ENCODE measurements at places on chromosomes 12 and 14. TPM values are rescaled to one million over a fixed set of nuclear protein-coding genes. Genes with fewer than 3 reads are reported as not detected.

- DNase-seq, result no peak
These were observed 26.2 kb upstream of the GPATCH2L start for GRCh38 chr14:76125511-76125910.

GRCh38 chr14:61648377-61648776 lies 46.9 kb upstream of the HIF1A start:
- no peak for DNase-seq

DNA sequence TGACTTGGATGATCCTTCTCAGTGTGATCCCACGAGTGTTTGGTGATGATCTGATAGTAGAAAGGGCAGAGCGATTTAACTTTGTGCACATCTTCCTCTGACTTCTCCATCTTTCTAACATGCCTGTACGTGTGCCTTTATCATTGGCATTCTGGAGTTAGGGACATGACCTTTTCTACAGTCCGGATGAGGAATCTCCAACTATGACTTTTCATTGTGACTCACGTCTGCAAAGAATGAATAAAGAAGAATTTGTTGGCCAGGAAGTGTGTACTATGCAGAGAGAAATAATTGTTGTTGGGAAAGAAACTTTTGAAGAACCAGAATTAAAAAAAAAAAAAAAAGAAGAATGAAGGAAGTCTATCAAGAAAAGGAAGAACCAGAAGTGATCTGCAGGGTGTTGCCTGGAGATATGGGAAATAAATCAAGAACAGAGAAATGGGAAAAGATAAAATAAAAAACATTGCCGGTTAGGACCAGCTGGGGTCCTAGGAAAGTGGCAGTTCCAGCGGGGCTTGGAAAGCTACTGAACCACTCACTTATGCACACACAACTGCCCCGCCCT lies 25.3 kb downstream of the PPFIBP1 start:
- no peak for DNase-seq

GRCh38 chr12:19387161-19387560 lies 52.1 kb upstream of the AEBP2 start:
- peak; percentile 85 for DNase-seq

GRCh38 chr12:120783197-120783596 lies 57.6 kb downstream of the ACADS start:
- DNase-seq, result no peak

DNA sequence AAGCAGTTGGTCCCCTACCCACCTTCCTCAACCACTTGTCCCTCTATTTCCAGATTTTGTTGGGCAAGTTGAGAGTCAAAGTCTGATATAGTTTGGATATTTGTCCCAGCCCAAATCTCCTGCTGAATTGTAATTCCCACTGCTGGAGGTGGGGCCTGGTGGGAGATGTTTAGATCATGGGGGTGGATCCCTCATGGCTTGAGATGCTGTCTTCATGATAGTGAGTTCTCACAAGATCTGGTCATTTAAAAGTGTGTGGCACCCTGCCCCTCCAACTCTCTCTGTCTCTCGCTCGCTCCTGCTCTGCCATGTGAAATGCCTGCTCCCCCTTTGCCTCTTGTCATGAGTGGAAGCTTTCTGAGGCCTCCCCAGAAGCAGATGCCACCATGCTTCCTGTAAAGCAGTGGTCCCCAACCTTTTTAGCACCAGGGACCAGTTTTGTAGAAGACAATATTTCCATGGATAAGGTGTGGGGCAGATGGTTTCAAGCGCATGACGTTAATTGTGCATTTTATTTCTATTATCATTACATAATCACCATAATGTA lies 37.3 kb upstream of the BCL11B start:
- DNase-seq, result no peak

DNA sequence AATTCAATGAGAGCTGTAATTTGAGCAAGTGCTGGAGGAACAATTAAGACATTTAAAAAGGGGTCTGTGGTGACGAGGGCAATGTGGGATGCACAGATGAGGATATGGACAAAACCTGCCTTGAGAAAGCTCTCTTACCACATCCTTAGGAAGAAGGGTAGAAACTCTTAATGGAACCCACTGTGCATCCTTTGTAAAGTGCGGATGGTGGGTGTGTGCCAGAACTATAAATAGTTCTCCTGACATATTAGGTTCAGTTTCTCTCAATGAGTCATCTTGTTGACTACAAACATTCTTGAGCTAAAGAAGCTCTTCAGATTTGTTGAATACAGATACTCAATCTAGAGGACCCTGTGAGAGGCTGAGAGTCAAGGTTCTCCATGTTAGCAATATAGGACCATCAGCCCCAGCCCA lies 106.1 kb upstream of the ANO4 start:
- DNase-seq, result no peak

- DNase-seq, result no peak
These were observed at the start of gene GZMH for GRCh38 chr14:24609655-24610344. TSS of gene GZMH (minus strand) at chr14:24609685. CDS start at chr14:24609613, 72 bp downstream.

DNA sequence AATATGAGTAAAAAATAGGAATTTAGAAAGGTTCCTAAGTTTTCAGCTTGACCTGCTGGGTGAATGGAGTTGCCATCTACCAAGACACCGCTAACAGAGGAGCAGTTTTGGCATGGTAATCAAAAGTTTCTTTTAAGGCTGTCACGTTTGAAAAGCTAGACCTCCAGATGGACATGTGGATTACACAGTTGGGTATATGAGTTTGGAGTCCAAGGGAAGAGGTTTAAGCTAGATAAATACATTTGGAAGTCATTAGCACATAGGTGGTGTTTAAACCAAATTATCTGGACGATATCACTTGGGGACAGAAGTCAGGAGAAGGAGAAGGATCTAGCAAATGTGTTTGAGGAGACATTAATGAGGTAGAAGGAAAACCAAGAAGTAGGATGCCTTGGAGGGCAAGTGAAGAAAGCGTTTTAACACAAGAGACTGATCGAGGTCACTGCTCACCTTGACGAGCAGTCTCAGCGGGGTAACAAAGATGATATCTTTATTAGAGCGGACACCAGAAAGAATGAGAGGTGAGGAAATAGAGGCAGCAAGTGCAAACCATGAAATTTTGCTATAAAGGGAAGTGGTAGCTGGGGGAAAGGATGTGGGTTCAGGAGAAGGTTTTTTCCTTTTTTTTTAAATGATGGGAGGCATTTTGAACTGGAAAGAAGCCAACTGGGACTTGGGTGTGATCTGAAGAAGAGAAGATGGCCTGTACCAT lies 17.6 kb downstream of the PNP start:
- no peak for DNase-seq

DNA sequence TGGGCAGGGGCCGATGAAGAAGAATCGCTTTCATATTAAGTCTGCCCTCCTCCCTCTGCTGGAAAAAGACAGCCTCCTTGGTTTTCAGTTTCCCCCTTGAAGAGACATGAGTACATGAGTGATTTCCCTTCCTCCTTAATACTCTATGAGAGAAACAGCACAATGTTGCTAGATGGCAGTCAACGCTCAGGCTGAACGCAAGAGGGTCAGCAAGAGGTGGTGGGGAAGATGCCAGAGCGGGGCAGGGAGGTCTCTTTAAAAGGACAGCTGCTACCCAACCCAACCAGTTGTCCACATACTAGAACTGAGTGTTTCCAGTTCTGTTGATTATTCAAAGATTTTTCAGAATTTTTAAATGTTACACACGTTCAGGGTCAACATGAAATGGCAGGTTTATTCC lies 22.8 kb downstream of the CRACR2A start:
- no peak for DNase-seq

DNA sequence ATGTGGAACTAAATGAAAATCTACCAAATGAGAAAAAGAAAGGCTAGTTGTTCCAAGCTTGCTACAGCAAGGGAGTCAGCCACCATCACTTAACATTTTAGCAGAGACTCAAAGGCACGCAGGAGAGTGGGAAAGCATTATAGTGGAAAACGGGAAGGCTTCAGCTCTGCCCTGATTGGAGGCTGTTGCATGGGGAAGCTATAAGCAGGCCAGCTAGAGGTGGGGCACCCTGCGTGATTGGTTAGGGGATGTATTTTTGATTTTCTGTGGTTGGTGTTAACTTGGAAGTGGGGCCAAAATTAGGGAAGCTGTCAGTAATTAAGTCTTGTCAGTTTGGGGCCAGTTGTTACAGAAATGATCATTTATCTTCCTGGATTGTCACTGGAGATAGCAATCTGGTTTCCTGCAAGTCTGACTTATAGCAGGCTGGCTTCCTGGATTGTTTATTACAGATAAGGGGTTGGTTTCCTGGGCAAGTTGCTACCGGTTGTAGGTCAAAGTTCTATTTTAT lies 93.9 kb downstream of the FAR2 start:
- no peak for DNase-seq

GRCh38 chr12:106049105-106049504 lies 89.6 kb downstream of the NUAK1 start:
- DNase-seq, result no peak

DNA sequence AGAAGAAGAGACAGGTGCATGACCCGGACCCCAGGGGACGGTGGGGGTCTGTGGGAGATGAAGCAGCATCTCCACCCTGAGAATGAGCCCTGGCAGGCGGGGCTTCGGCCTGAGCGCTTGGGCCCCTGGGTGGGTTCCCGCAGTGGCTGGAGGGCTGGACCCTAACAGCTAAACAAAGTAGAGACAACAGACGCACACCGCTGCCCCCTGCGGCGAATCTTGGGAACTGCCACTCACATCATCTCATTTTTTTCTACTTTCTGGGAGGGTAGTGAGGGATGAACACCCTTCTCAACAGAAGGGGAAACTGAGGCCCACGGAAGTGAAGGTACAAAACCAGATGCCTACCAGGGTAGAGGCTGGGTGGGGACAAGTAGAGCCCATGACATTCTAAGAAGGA lies 104.7 kb downstream of the RFLNA start:
- peak; percentile 86 for DNase-seq

Gene FOXA1
- 30.2 TPM for total RNA-seq

Gene ETFBKMT
- total RNA-seq, result 3.9 TPM

Gene GLI1
- 7.2 TPM for total RNA-seq

Gene LRP1-AS
- not detected for total RNA-seq

Gene POTEM
- total RNA-seq, result not detected

Measured in left lung (tissue), 14 donors.